ENCODE measurements at places on chromosomes 16 and 17.

- no peak for DNase-seq
These were observed 32.9 kb upstream of the CLEC18A start for GRCh38 chr16:69918241-69918640.

DNA sequence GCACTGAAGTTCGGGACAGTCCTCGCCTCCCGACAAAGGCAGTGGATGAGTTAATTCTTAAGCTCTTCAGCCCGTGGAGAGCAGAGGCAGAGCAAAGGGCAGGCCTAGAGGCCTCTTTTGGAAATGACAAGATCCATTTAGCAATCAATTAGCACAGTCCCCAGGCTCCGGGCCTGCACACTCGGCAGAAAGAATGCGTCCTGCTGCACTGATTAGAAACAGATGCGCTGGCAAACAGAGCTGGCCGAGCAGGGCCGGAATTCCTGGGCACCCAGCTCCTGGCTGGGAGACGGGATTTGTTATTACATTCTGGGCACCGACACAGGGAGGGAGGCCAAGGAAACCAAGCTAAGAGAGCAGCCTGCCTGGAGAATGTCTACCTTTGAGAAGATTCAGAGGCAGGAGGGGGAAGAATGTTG lies 162.9 kb downstream of the COPRS start:
- DNase-seq = peak; percentile 11

DNA sequence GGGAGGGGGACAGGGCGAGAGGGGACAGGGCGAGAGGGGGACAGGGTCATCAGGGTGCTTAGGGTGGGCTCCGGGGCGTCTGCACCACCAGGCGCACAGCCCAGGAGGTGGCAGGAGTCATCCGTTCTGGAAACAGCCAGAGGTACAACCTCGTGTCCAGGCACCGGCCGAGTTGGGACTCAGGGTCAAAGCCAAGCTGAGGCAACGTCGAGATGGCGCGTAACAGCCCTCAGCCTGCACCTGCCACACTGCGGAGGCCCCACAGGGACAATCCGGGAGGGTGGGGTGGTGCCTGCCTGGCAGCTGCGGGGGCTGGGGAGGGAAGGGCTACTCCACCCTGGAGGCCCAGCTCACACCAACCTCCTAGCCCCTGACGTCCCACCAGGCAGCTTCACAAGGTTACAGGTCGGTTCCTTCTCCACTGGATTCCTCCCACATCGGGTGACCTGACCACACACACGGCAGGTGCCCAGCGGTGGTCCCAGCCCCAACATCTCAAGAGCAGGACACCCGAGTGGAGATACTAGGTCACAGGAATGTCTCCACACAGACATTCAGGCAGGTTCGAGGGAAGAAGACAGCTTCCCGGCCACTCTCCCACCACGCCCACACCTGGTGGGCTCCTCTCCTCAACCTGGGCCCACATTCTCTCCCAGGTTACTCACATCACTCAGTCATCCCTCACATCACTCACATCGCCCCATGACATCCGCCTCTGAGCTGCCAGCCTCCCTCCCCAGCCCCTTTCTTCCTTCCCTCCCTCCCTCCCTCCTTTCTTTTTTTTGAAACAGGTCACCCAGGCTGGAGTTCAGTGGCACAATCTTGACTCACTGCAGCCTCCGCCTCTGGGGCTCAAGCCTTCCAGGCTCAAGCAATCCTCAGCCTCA lies 47.3 kb downstream of the RPH3AL start:
- DNase-seq = no peak

DNA sequence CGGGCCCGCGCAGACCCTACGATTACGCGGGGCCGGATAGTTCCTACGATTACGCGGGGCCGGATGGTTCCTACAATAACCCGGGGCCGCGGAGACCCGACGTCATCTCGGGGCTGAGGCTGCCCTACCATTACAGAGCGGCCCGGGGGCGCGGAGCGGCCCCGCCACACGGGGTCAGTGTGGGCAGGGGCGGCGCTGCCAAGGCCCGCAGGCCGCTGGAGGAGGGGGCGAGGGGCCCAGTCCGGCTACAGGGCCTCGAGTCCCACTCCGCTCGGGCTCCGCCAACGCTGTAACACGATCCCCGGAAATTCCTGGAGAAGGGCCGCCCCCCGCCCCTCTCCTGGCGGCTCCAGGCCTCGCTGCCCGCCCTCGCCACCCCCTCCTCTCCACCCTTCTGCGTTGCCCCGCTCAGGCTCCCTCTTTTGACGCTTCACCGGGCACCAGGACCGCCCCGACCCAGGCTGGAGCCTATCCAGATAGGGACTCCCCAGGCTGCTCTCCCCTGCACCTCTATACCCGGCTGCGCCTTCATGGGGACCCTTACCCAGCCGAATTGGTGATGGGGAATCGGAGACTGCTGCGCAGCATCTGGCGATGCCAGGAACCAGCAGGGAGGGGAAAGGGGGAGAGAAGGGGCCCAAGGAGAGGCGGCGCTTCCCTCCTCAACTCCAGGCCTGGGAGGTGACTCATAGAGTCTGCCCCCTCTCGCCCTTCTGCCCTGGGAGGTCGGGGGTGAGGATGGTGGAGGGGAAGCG lies at the start of gene RAB34:
Gene RAB34, minus strand, starts transcription at position 291 of the 755 bp plus-strand sequence. CDS start 602 bp downstream, outside the sequence.
- DNase-seq = peak; percentile 46

- no peak for DNase-seq
These were observed 73.5 kb downstream of the AXIN2 start for GRCh38 chr17:65487990-65488389.

- DNase-seq = no peak
These were observed 39.2 kb upstream of the USP22 start for GRCh38 chr17:21082001-21082436.

GRCh38 chr17:75645501-75645888 lies 12.3 kb downstream of the SMIM5 start:
- DNase-seq = no peak

DNA sequence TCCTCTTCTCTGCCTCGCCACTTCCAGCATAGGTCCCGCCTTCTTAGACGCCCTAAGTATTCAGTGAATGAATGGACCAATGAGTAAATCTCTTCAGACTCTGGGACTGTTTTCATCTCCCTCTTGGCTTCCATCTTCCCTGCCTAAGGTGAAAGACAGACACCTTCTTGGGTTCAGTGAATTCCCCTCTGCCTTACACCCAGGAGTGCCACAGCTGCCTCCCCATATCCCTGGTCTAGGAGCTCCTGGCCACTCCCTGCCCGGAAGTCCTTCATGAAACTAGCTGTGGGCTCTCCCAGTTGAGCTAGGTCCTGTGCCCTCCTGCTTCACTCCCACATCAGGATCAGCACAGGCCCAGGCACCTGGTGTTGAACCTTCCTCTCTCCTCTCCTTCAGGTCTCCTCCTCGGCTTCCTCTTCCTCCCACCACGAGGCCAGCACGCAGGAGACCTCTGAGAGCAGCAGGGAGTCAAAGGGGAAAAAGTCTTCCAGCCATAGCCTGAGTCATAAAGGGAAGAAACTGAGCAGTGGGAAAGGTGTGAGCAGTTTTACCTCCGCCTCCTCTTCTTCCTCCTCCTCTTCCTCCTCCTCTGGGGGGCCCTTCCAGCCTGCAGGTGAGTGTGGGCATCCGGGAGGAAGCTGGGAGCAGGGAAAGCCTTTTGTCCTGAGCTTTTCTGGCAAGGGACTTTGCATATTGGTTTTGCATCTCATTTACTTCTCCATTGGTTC lies 10.3 kb downstream of the MLLT6 start:
- DNase-seq = no peak

- no peak for DNase-seq
These were observed 173.7 kb downstream of the SOX9 start for GRCh38 chr17:72294487-72294893.

- no peak for DNase-seq
These were observed 68.2 kb downstream of the CDK12 start for GRCh38 chr17:39529455-39529854.

DNA sequence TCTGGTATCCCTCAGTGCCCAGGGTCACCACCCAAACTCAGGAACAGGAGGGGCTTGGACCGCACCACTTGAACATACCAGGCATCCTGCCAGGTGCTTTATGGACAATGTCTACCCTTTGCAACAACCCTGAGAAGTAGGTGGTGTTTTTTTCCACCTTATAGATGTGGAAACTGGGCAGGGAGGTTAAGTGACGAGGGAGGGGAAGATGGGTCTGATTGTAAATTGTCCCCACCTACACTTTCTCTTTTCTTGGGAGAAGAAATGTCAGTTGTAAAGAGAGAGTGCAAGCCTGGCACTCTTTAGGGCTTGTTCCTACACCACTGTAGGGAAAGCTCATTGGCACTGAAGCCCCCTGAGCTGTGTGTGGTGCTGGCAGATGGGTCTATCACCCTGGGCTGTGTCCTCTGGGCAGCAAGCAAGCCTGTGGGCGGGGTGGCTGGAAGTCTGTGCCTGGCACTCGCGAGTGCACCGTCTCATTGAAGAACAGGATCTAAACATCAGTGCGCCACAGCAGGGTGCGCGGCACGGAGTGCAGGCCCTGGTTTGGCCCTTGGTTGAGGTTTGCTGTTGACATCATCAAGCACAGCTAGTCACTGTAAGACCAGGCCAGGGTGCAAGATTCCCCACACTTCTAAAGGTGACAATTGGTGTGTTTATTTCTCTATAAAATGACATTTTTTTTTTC lies 15.1 kb downstream of the NOD2 start:
- DNase-seq = no peak

DNA sequence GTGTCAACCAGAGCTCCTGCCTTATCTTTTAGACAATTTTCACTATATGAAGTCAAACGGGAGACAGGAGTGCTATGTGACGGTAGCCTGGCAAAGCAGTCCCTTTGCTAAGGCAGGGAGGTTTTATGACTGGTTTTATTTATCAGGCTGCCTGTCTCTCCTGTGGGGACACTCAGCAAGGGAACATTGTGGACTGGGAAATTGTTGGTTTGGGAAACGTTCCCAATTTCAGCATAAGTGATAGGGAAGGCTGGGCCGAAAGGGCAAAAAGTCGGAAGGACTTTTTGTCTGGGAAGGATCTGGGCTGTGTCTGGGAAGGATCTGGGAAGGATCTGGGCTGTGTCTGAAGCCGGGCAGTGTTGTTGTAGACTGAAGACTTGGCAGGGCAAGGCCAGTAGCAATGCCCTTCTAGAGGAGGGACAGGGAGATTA lies 211.2 kb downstream of the PARN start:
- DNase-seq = no peak

DNA sequence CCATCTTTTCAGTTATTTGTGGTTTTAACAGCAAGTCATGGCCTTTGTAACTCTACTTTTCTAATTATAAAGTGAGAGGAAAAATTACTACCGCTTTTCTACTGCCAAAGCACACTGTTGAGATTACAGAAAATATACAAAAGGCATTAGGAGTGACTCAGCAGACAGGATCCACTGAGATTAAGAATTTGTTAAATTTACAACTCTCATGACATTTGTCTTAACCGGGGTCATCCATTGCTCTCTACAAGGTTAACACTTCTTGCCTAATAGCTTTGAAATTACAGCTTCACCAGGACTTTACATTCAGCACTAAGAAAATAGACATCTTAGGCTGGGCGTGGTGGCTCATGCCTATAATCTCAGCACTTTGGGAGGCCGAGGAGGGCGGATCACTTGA lies 93.4 kb downstream of the SSH2 start:
- no peak for DNase-seq

GRCh38 chr17:63934183-63935112 lies 2.3 kb upstream of the CD79B start:
- no peak for DNase-seq

DNA sequence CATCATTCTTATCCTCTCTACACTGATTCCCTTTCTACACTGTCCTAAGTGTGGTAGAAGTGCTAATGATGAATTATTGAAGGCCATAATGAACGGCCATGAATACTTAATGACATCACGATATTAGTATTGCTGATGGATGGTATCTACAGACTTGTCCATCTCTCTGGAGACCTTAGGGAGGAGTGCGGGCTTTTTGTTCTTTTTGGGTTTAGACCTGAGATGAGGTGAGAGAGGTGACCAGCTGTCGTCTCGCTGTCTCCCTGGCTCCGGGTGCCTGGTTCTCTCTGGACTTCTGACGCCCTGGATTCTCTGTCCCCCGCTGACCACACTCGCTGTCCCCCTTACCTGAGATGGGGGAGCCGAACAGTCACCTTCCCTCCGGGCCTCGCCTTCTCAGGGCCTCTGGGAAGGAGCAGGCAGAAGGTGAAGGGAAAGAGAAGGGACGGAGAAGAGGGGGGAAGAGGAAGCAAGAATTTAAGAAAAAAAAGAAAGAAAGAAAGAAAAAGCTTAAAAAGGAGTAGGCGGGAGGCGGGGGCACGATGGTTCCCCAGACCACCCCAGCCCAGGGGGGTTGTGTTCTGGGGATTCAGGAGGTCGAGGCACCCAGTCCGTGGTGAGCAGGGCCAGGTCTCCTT lies 17.1 kb downstream of the SGCA start:
- DNase-seq = no peak
